Omental fat pad (tissue), 4 donors: ENCODE measurements at places on chromosomes 16 and 17. TPM values are rescaled to one million over a fixed set of nuclear protein-coding genes. Genes with fewer than 3 reads are reported as not detected.

KRTAP16-1 gene
- not detected for total RNA-seq

G6PC1 gene
- not detected for total RNA-seq

ATP2A1 gene
- total RNA-seq, result 0.44 TPM

ESRP2 gene
- total RNA-seq, result 4.2 TPM

OR1F1 gene
- not detected for total RNA-seq

TEX2 gene
- 34.8 TPM for total RNA-seq

SMTNL2 gene
- 14.0 TPM for total RNA-seq

SLC38A7 gene
- 8.0 TPM for total RNA-seq

PPM1E gene
- total RNA-seq, result 0.19 TPM

ALOX15 gene
- 119 TPM for total RNA-seq

ADAMTS18 gene
- total RNA-seq, result 7.4 TPM

KRTAP9-8 gene
- not detected for total RNA-seq

EIF1 gene
- 746 TPM for total RNA-seq

OR4D1 gene
- not detected for total RNA-seq

WSCD1 gene
- 3.3 TPM for total RNA-seq

GRN gene
- 338 TPM for total RNA-seq

DYNLRB2 gene
- not detected for total RNA-seq

LLGL2 gene
- total RNA-seq, result 5.4 TPM

LPO gene
- total RNA-seq, result not detected

ARL17A gene
- 9.2 TPM for total RNA-seq

SYNGR3 gene
- total RNA-seq, result 0.28 TPM
